ENCODE measurements at places on chromosomes 13 and 19. TPM values are rescaled to one million over a fixed set of nuclear protein-coding genes. Genes with fewer than 3 reads are reported as not detected.

LENG9 gene
- polyA plus RNA-seq, result 0.19 TPM

TBC1D17 gene
- polyA plus RNA-seq, result 19.5 TPM

ONECUT3 gene
- polyA plus RNA-seq, result not detected

CLDND2 gene
- 0.22 TPM for polyA plus RNA-seq

IQCN gene
- polyA plus RNA-seq, result 0.64 TPM

CCDC169 gene
- polyA plus RNA-seq, result not detected

- H3K4me3 ChIP-seq, result no peak overlapping the region
- peak overlapping the region; percentile 48 for H3K27ac ChIP-seq
- peaks cover 20% of the 10 kb centered on the region for H3K4me1 ChIP-seq
- peak; percentile 82 for DNase-seq
These were observed 10.2 kb upstream of the JSRP1 start for GRCh38 chr19:2266183-2266993.

DNA sequence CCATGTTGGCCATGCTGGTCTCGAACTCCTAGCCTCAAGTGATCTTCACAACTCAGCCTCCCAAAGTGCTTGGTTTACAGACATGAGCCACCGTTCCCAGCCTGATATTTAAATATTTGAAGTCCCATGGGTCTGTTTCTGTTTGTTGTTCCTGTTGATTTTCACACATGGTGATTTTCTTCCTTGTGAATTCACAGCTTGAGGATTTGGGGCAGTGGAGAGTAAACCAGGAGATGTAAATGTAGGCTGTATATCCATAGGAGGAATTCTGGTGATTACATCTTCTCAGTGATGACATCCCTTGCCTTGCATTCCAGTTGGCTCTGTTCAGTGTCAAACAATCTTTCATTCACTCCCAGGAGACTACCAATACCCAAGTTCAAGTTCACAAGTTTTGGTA is 471.9 kb downstream of the KCTD12 start:
- H3K36me3 ChIP-seq, result no peaks in the 10 kb centered on the region
- H3K27ac ChIP-seq, result no peak overlapping the region
- H3K27me3 ChIP-seq, result no peaks in the 10 kb centered on the region
- H3K4me1 ChIP-seq, result no peaks in the 10 kb centered on the region
- H3K4me3 ChIP-seq, result no peak overlapping the region

DNA sequence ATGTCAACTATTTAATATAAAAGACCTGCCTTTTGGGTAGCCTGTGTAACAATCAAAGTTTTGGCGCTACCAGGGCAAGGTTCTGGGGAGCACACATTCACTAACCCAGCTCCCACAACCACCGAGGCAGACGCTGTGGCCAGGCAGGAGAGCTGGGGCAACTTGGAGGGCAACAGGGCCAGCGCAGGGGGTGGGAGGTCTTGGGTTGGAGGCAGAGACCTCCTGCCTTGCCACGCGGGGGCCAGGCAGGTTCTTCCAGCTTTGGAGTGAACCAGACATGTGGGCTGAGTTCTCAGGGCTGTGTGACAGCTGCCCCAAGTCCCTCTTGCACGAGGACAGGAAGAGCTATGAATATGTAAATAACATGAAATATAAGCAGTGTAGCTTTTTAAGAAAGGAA is 30.3 kb upstream of the MCF2L start:
- no peaks in the 10 kb centered on the region for H3K27me3 ChIP-seq
- H3K27ac ChIP-seq, result no peak overlapping the region
- no peak for DNase-seq
- no peaks in the 10 kb centered on the region for H3K4me1 ChIP-seq
- no peak overlapping the region for H3K4me3 ChIP-seq

DNA sequence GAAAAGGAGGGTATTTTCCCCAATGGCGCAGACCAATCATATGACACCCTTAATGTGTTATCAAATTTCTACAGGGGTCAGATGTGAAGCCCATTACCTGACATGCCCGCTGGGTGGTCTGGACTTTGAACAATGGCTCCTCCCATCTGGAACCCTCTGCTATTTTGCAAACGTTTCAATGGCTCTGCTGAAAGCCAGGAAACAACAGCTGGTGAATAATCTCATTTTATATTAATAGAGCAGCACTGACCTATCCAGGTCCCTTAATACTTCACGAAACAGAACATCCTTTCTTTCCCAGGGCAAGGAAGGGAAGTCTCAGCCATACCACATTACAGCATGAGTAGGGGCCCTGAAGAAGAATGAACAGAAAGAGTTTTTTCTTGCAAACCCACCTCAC is 20.3 kb upstream of the KPNA3 start:
- DNase-seq, result no peak
- peaks cover 2% of the 10 kb centered on the region for H3K27me3 ChIP-seq
- H3K4me1 ChIP-seq, result no peaks in the 10 kb centered on the region
- H3K4me3 ChIP-seq, result no peak overlapping the region
- no peaks in the 10 kb centered on the region for H3K36me3 ChIP-seq

DNA sequence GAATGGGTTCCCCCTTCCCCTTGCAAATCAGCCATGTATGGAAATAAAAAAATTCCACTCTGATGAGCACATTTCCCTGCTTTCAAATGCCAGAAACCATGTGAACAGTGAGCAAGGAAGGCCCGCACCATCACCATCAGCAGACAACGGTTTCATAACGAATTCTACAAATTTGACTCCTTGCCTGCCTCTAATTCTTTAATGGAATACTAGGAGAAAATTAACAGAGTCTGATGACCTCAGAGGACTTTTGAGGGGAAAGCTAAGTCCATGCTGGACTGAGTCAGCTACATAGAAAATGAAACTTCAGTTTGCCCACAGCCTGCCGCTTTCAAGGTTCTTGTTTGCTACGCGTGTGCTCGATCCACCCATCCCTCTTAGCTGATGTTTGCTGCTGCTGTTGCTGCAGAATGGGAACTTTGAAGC is 46.7 kb upstream of the KL start:
- no peak for DNase-seq
- no peaks in the 10 kb centered on the region for H3K27me3 ChIP-seq
- peak overlapping the region; percentile 57 for H3K27ac ChIP-seq
- no peaks in the 10 kb centered on the region for H3K4me1 ChIP-seq
- H3K36me3 ChIP-seq, result no peaks in the 10 kb centered on the region

DNA sequence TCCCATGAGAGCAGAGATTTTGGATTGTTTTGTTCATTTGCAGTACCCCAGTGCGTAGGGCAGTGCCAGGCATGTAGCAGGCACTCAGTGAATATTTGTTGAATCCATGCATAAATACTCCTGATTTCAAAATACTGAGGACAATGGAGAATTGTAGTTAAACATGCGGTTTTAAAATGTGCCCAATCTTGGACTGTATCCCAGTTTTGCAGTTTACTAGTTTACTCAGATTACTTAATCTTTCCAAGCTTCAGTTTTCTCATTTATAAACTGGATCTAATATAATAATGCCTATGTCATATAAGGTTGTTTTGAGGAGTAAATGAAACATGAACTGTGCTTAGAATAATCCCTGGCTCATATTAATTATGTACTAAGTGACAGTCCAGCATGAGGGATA is 39.0 kb downstream of the RCBTB2 start:
- H3K4me3 ChIP-seq, result no peak overlapping the region
- H3K27ac ChIP-seq, result no peak overlapping the region
- H3K4me1 ChIP-seq, result peaks cover 9% of the 10 kb centered on the region
- no peaks in the 10 kb centered on the region for H3K27me3 ChIP-seq
- no peak for DNase-seq

GRCh38 chr19:7104747-7105447 is 35.4 kb downstream of the ZNF557 start:
- H3K4me3 ChIP-seq, result no peak overlapping the region
- no peaks in the 10 kb centered on the region for H3K4me1 ChIP-seq
- no peak for DNase-seq

DNA sequence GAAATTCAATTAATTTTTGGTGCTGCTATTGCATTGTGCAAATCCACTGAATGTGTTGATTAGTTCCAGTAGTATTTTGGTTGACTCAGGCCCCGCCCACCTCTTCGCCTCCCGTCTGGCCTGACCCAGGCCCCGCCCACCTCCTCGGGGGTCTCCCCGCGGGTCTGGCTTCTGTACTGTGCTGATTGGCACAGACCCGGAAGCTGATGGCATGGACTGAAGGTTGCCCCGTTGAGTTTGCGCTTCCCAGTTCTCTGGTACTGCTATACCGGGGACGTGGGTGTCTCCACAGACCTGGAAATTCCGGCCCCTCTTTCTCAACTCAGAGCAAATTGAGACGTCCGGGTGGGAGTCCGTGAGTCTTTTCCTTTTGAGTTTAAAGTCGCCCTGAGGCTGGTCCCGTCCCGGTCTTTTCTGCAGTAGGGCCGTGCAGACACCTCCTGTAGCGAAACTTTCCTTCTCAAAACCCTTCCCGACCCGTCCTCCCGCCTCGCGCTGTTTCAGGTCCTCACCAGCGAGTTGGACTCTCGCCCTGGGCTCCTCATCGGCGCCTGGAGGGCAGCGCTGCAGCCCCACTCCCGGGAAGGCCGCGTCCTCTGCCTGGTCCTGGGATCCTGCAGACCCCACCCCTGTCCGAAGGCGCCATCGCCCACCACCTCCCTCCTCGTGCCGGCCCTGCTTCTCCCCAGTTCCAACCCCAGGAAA is 14.8 kb downstream of the ZNF701 start:
- H3K27ac ChIP-seq, result no peak overlapping the region
- no peak overlapping the region for H3K4me3 ChIP-seq
- no peaks in the 10 kb centered on the region for H3K36me3 ChIP-seq
- no peak for DNase-seq
- no peaks in the 10 kb centered on the region for H3K4me1 ChIP-seq
- no peaks in the 10 kb centered on the region for H3K27me3 ChIP-seq

DNA sequence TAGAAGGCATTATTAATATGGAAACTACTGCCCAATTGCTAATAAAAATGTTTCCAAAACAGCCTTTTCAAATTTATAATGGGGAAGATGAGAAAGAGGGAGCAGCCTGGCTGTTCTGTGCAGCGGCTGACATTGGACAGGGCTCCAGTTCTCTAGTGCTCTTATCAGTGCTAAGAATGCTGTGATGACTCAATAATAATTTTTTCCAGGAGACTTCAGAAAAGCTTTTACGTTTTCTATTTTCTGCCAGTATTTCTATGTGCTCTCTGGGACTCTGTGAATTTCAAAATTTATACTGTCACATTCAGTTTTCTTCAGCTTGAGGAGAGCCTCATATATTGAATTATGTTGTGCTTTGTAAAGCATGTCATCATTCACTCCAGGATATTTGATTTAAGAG is 209.6 kb downstream of the VWA8 start:
- DNase-seq, result no peak
- no peak overlapping the region for H3K4me3 ChIP-seq
- no peak overlapping the region for H3K27ac ChIP-seq
- H3K36me3 ChIP-seq, result peaks cover 6% of the 10 kb centered on the region
- no peaks in the 10 kb centered on the region for H3K4me1 ChIP-seq
- no peaks in the 10 kb centered on the region for H3K27me3 ChIP-seq

- no peak for DNase-seq
- no peaks in the 10 kb centered on the region for H3K36me3 ChIP-seq
- H3K4me3 ChIP-seq, result no peak overlapping the region
- peaks cover 5% of the 10 kb centered on the region for H3K27me3 ChIP-seq
These were observed 72.0 kb upstream of the KCTD15 start for GRCh38 chr19:33724721-33725060.

DNA sequence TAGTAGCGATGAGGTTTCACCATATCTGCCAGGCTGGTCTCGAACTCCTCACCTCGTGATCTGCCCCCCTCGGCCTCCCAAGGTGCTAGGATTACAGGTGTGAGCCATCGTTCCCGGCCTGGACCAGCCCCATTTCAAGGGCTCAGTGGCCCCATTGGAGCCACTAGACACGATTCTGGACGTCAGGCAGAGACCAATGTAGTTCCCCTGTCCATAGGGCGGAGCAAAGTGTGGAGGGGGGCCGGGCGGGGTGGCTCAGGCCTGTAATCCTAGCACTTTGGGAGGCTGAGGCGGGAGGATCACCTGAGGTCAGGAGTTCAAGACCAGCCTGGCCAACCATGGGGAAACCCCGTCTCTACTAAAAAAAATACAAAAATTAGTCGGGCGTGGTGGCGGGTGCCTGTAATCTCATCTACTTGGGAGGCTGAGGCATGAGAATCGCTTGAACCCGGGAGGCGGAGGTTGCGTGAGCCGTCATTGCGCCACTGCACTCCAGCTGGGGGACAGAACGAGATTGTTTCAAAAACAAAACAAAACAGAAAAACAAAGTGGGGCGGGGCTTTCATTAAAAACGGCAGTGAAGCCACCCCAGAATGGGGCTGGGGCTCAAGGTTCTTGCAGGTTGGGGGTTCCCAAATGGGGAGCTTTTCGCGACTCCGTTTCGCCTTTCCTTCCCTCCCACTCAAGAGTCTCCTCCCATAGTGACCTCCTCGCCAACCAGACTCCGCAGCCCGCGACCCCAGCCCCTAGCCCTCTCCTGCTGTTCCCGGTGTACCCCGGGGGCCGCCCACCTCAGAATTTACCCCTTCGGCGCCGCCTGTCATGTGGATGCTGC is 758 bp upstream of the TECR start:
- H3K36me3 ChIP-seq, result no peaks in the 10 kb centered on the region
- peaks cover 2% of the 10 kb centered on the region for H3K4me1 ChIP-seq
- no peaks in the 10 kb centered on the region for H3K27me3 ChIP-seq
- no peak for DNase-seq

DNA sequence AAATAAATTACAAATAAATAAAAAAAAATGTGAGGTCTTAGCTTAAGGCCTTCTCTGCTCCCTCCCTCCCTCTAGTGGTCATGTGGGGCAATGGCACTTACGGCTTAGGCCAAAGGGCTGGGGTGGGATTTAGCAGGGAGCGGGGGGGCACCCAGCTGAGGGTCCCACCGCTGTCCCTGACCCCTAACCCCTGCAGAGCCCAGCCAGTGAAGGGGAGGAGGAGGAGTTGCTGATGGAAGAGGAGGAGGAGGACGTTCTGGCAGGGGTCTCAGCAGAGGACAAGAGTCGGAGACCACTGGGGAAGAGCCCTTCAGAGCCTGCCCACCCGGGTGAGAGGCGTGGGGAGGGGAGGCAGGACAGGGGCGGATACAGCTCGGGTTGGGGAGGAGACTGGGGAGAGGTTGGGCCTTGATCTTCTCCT is 9.3 kb downstream of the MPND start:
- peak; percentile 60 for DNase-seq
- no peaks in the 10 kb centered on the region for H3K27me3 ChIP-seq

DNA sequence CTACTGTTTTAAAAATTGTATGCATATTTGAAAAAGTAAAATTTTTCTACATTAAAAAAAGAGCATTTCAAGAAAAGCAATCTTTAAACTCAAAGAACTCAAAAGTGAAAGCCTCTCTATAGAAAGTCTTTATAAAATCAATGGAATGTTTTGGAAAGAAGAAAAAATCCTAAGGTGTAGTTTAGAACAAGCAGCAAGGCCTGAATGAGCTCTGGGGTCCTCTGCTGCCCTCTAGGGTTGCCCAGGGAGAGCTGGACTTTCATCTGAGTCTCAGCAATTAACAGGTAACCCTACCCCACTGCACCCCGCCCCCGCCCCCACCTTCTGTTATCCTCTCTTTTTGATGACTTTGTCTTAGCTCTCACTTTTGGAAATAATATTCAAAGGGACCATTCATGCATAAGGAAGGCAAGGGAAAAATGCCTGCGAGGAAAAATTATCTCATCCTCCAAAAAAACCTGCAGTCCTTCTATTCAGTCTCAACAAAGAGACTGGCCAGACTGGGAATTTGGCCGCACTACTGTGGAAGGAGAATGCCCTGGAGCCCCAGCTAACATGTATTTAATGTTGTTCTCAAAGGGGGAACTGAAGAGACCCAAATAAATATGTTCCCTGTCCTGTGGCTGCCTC is 24.1 kb downstream of the SLC25A30 start:
- H3K27ac ChIP-seq, result no peak overlapping the region
- no peak overlapping the region for H3K4me3 ChIP-seq
- DNase-seq, result peak; percentile 47

- no peaks in the 10 kb centered on the region for H3K4me1 ChIP-seq
- no peaks in the 10 kb centered on the region for H3K27me3 ChIP-seq
- no peaks in the 10 kb centered on the region for H3K36me3 ChIP-seq
- no peak overlapping the region for H3K4me3 ChIP-seq
- DNase-seq, result no peak
- no peak overlapping the region for H3K27ac ChIP-seq
These were observed 350.7 kb downstream of the LMO7 start for GRCh38 chr13:75986818-75987217.

GRCh38 chr19:38736413-38737280 is 7.6 kb downstream of the CAPN12 start:
- H3K27me3 ChIP-seq, result no peaks in the 10 kb centered on the region
- DNase-seq, result peak; percentile 76
